ENCODE measurements at places on chromosomes 3 and 15.

DNA sequence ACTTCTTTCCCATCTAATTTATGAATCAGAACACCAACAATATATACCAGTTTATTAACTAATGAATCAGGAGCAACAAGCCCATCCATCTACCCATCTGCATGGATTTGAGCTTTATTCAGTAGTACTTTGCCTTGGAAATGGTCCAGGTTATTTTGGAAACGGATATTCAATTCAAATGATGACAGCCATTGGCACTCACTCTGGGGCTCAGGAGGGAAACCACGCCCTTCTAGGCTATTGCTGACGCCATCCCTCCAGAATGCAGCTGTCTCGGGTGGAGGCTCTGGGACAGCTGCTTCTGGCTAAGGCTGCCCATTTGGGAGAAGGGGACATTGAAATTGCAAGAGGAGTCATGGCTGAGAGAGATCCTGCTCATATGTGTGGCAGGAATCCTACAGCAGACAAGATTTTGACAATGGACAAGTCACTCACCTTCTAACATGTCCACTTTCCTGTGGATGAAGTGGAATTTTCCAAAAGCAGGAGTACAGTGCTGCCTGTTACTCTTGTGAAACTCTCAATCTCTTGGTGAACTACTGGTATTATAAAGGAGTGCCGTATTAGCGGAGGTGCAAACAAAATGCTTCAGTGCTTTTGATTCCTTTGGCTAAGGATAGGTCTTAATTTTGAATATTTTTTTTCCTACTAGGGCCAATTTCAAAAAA lies 29.3 kb upstream of the TRAK1 start:
- DNase-seq = no peak

GRCh38 chr3:134896696-134897095 lies 101.6 kb downstream of the EPHB1 start:
- DNase-seq = no peak

DNA sequence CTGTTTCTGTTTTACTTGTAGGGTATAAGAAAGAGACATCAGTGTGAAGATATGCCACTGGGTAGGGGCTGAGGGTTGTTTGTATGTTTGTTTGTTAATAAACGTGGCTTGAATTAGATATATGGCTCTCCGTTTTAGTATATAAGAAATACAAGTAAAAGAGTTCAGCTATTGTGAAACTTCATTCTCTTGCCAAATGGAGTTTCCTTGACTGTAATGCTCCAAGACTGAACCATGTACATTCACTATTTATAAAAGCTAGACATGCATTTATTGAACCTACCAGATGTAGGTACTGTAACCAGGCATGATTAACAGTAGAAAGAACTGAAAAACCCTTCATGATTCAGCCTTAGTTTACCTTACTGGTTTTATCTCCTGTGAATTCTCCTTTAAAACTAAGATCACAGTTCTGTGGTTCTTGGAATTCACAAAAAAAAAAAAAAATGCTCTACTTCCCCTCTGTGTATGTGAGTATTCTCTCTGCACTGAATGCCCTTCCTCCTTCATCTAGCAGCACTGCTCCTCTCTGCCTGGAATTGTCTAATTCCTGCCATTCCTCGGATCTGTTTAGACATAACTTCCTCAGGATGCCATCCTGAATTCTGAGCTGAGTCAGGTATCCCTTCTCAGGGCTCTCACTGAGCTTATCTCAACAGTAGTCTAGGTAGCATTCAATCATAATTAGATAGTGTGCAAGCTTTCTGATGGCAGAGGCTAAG lies 504.4 kb downstream of the FHIT start:
- no peak for DNase-seq

- DNase-seq = no peak
These were observed 7.5 kb downstream of the MORF4L1 start for GRCh38 chr15:78880242-78880533.

DNA sequence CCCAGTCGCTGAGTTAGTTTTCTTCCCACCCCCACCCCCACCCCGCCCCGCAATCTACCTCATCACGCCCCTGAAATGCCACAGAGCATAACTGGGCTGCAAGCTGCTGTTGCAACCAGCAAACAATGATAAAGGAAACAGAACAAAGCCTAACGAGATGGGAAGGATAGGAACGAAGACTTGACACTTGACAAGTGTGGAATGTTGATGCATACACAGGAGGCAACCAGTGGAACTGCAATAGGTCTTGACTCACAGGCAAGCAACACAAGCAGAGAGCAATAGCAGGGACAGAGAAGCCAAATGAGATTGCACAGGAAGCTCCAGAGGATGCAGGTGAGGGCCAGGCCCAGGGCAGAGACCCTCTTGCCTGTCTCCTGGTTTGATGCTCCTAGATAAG lies 225.9 kb downstream of the IGSF11 start:
- no peak for DNase-seq

DNA sequence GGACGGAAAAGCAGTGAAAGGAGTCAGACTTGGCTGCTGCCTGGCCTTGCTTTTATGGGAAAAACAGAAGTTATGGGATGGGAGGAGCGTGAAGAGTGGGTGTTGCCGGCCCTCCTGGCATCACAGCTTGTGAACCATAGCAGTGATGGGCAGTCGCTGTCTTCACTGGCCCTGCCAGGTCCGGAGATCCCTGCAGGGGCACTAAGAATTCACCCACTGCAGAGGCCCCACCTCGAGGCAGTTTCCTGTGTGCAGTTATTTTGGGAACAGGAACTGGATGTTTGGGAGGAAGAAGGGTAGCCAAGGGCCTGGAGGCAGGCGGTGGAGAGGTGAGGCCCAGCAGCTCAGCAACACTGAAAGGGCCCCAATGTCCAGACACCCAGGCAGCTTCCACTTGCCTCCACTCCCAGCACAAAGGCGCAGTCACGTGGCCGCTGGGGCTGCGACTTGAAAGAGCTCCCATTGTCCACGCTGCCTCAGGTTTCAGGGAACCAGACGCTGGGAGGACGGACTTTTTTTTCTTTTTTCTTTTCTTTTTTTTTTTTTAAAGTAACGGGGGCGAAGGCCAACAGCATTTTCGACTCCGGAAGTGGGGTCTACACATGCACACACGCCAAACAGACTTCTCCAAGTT lies 255.6 kb downstream of the ZNF621 start:
- DNase-seq = no peak

- no peak for DNase-seq
These were observed 181.0 kb upstream of the ANKRD28 start for GRCh38 chr3:15978801-15979200.

GRCh38 chr15:67920524-67921240 lies 80.8 kb upstream of the RNU6-1 start:
- no peak for DNase-seq

DNA sequence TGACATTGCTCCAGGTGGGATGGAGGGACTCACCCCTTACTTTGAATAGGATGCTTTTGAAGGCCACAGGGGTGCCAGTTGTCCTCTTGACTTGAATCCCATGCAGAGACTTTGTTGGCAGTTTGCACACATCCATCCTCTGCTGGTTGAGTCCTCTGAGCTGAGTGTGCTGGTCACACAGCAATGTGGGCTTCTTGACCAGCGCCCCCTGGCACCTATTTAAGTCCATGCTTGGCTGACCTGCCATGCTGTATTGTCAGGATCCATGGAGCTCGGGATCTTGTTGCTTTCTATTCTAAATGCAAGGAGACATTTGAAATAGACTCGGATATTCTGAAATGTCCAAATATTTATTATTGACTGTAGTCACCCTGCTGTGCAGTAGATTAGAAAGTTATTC lies 19.8 kb downstream of the RAB7A start:
- no peak for DNase-seq

GRCh38 chr15:69472562-69472961 lies 19.9 kb downstream of the RPLP1 start:
- no peak for DNase-seq

DNA sequence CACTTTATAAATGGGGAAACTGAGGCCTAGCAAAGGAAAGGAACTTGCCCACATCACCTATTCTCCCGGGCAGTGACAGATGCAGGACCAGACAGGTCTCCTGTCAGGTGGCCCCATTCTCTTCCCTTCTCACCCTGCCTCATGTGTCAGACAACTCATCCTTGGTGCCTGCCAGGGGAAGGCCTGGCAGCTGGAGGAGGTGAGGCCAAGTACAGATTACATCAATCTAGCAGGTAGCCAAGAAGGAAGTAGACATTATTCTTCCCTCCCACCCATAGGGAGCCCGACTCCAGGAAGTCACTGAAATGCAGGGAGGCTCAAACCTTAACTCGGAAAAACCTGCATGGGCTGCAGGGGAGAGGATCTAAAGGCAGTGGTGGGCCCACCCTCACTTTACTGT lies 39.6 kb downstream of the DAPK2 start:
- no peak for DNase-seq

DNA sequence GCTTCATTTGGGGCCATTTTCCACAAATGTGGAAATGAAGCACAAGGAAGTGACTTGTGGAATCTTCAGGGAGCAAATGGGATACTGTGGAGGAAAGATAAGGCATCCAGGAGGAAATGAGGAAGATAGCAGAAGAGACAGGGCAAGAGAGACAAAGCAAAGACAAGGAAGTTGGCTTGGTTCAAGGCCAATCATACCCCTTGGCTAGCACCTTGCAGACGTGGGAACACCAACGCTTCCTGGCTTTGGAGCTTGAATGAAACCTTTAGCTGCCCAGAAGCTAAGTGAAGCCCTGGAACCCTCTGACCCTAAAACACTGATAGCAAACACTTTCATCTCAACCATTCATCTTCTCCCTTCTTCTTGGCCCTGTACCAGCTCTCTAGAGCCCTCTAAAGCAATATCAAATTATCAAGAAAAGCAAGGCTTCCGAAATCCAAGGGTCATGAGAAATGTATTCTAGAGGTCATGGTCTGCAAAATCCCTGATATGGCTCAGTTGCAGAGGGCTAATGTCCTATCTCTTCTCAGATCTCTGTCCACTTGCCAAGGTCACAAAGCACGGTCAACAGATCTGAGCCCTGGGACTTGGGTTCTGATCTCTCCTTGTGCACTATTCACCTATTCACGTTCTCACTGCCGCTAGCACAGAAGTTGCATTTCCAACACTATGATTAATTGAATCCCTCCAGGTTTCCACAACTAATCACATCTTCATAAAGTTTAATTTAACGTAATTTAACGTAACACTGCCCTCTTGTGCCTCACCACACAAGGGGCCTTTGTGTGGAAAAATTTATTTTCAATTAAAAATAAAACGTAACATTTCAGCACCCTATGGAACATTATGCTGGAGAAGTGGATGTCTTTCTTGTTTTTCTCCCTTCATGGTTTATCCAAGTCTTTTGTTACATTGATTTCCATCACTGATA lies 557.6 kb upstream of the ADAMTS9 start:
- DNase-seq = no peak

DNA sequence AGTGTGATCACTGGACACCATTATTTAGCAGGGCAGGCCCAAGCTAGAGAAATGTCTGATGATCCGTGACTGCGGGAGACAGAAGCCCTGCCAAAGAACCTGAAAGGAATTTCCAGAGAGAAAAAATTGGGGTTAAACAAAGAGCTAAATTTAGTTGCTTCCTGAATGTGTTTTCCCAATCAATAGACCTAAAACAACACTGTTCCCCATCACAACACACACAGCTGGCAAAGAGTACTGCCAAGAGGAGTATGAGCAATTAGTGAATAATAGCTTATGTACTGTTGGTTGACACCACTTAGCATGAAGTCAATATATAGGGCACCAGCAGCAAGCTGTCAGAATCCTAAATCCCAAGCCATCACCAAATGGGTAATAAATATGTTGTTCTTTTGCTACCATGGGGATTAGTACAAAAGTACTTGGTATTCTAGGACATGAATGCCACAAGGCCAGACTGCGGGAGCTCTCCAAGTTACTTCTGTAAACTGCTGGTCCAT lies 35.7 kb downstream of the CLK3 start:
- no peak for DNase-seq

GRCh38 chr15:82995938-82996337 lies 9.9 kb downstream of the RAMAC start:
- no peak for DNase-seq

DNA sequence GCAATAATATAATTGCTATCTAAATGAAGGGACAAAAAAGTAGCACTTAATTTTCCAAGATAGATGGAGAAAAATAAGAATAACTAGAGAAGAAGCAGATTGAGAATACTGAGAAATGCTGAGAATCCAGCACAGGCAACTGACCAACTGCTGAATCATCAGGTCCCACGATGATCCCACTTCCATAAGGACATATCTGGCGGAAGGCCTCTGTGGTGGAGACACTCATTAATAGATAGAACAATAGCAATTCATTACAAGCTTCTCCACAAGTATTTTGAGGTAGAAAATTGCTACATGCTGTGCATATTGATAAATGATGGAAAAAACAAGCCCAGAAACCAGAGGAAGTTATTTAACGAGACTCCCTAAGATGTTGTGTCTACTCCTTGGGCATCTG lies 105.9 kb downstream of the DUT start:
- no peak for DNase-seq

GRCh38 chr3:134833453-134834163 lies 38.5 kb downstream of the EPHB1 start:
- no peak for DNase-seq

DNA sequence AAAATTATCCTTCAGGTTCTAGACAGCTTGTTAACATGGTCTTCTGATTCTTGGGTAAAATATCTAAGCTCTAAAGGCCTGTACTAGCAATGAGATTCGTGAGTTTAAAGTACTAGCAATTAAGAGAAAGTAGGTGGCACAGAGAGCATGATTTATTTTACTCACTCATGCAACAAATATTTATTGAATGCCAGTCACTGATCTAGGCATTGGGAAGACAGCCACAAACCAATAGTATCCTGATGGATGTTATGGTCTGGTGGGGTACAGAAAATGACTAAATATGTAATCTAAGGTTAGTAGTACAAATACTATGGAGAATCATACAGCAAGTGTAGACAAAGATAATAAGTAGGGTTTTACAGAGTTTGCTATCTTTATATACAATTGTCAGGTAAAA lies 751.3 kb downstream of the ZNF385D start:
- no peak for DNase-seq

GRCh38 chr3:72368331-72368975 lies 479.8 kb downstream of the SHQ1 start:
- DNase-seq = no peak

GRCh38 chr3:42143440-42143839 lies 52.3 kb downstream of the TRAK1 start:
- DNase-seq = no peak

- no peak for DNase-seq
These were observed 194.5 kb downstream of the OPA1 start for GRCh38 chr3:193787496-193787870.
